ENCODE measurements at places on chromosomes 3 and 15.
A peak's percentile ranks its signal among the peaks of the same experiment; 100 is the strongest.

GRCh38 chr3:122572940-122573412 lies 4.5 kb upstream of the PARP15 start:
- peak; percentile 26 for DNase-seq

- DNase-seq: no peak
Measured at GRCh38 chr3:136209921-136210320, 13.8 kb upstream of the MSL2 start.

- no peak for DNase-seq
Measured at GRCh38 chr15:66878761-66879160, 176.7 kb downstream of the SMAD6 start.

DNA sequence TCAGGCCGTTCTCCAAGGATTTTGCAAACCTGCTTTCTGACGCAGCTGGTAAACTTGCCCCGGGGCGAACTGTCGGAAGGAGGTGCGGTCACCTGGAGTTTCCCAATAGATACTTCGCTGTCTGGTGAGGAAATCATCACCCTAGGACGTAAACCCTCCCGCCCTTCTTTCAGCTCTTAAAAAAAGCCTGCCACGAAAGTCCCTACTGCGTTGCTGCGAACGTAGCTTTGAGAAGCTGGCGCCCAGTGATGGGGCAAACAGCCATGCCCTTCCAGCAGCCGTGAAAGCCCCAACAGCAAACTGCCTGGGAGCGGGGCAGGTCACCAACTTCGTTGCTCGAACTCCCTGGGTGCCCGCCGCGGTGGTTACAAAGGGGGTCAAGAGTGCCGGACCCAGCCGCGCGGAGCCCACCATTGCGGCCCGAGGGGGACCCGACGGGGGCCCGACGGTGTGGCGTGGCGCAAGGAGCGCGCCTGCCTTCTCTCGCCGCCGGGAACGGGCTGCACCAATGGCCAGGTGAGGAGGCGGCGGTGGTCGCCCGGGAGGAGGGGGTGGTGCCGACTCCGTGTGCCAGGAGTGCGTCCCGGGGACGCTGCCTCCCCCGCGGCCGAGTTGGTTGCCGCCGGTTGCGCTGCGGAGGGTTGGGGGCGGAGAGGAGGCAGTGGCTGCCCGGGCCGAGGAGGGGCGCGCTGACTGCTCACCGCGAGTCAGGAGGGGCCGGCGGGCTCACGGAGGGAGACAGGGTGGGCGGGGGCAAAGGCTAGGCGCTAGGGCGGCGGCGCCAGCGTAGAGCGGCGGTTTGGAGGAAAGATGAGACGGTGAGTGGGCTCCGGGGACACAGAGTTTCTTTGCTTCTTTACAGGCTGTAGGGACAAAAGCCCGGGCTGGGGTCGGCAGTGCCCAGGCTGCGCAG lies at the start of gene PHLDB2:
TSS of gene PHLDB2 (plus strand) at position 205 of the 913 bp plus-strand sequence. CDS start 24,813 bp downstream, outside the sequence.
- no peak for DNase-seq

DNA sequence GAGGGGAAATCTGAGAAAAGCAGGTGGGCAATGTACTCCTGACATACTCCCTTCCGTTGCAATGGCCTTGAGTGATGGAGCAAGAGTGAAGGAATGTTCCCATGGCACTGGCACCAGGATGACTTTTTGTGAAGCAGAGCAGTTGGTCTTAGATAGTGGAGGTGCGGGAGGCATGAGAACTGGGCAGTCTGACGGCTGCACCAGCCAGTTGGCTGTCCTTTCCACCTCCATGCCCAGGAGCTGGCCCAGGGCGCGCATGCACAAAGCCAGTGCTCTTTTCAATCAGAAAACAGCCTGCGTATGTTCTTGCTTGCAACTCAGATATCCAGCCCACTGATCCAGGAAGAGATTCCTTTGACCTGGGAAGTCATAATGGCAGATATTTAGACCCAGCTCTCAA lies 136.8 kb downstream of the PGPEP1L start:
- DNase-seq: no peak

- no peak for DNase-seq
Measured at GRCh38 chr3:50295553-50296431, 3.4 kb downstream of the HYAL3 start.

DNA sequence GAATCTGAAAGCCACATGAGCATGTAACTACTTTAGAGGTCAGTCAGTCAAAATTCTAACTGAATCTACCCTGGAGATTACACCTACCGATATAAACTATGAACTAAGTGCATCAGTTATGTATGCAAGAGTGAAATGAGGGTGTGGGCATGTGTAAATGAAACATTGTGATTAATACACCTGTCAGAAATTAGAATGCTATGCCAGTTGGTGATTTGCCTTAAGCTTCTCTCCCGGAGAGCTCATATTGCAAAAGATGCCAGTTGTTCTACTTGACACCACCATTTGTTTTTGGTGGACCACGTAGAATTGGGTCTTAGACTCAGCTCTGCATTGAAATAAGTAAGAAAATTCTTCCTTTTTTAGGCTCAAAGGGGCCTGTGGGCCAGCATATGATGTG lies 91.0 kb upstream of the KBTBD8 start:
- DNase-seq: no peak

DNA sequence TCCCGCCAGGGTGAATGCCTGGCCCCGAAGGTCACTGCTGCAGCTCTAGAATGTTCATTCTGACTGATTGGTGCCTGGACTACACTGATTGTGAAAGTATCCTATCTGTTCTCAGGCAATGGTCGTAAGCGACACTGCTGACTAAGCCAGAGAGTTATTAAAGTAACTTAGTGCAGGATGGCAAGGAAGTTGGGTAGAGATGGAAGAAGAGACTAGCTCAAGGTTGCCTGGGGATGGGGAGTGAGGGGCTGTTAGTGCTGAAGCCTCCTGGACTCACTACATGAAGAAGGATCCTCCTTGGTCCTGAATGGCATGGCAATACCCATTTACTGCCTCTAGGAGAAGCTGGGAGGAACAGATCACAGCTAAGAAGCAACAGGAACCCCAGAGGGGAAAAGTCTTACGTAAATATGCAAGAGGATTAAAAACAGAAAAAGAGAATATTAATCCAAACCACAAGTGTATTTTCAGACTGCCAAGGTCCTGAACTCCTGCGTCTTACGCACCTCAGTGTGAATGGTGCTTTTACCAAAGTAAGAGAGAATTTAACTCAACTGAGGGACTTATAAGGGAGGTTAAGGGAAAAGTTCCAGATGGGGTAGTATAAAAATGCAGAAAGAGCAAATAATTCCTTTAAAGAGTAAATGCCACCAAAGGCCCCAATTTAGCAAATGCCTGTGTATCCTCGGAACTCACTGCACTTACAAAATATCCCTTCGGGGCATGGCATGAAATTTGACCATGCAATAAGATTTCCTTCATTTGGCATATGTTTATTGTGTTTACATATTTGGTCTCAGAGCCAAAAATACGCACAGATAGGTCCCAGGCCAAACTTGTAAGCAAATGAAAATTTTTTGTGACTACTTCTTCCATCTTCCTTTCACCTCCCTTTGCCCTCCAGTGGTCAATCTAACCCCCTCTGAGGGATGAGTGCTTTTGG lies 64.0 kb upstream of the DGKG start:
- DNase-seq: no peak

- no peak for DNase-seq
Measured at GRCh38 chr3:56309465-56309864, 158.8 kb downstream of the ERC2 start.

DNA sequence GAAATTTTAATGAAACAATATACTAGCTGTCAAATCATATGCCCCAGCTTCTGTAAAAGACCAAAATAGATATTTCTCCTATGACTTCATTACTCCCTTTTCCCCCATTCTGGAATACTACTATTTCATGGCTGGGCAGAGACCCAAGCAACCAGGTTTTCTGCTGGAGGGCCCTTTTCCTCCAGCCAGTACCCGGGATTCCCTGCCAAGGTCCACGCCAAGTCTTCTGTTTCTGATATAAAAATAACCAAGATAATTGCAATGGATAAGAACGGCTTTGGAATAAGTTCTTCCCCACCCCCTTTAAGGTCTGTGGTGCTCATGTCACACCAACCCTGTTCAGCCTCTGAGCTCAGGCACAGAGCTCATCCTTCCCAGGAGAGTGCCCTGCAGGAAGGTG lies 17.2 kb upstream of the NMNAT3 start:
- DNase-seq: no peak

DNA sequence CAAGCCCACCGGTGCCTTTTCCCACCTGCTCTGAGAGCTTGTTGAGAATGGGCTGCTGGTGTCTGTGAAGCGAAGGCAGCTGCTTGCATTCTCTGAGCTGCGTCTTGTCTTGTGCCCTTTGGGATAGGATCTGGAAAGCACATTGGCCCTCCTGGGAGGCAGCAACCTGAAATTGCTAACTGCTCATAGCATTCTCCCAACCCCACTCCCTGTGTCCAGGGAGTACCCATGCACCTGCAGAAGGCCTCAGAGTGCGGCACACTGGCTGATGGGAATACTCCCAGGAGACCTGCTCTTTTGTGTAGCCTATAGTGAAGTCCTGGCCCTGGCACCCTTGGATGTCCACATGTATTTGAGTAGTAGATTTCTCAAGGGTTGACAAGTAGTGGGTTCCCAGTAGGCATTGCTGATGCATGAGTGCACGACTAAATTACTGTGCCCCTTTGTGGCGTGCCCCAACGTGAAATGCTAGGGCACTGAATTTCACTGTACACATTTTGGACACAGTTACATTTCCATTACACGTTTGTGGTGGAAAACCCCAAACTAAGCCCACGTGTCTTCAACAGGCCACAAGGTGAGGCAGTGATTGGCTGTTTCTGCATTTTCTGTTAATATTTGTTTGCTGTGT lies 3.7 kb downstream of the EPHB1 start:
- no peak for DNase-seq

GRCh38 chr15:93206893-93207292 lies 117.9 kb upstream of the RGMA start:
- no peak for DNase-seq

DNA sequence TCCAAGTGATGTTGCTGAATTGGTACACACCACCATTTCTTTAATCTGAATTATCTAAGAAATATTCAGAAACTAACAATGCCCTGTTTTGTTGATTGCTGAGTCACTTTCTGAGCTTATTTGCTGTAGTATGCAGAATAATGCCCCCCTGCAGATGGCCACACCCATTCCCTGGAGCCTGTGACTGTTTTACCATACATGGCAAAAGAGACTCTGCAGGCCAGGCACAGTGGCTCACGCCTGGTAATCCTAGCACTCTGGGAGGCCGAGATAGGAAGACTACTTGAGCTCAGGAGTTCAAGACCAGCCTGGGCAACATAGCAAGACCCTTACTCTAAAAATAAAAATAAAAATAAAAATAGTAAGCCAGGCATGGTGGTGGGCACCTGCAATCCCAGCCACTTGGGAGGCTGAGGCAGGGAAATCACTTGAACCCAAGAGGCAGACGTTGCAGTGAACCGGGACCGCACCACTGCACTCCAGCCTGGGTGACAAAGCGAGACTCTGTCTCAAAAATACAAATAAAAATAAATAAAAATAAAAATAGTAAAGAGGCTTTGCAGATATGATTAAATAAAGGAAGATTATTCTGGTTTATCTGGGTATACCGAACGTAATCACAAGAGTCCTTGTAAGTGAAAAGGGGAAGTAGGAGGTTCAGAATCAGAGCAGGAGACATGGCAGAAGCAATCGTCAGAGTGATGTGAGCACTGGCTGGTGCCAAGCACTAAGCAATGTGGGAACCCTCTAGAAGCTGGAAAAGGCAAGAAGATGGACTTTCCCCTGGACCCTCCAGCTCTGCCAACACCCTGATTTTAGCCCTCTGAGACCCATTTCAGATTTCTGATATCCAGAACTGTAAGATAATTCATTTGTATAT lies 19.0 kb downstream of the PCYT1A start:
- DNase-seq: no peak

DNA sequence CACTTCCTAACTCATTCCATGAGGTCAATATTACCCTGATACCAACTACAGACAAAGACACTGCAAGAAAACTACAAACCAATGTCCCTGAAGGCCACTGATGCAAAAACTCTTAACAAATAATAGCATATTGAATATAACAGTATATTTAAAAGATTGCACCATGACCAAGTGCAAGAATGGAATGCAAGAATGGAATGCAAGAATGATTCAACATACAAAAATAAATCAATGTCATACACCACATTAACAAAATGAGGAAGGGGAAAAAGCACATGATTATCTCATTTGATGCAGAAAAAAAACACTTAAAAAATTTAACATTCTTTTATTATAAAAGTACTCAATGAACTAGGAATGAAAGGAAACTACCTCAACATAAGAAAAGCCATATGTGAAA lies 463.1 kb upstream of the NECTIN3 start:
- peak; percentile 53 for DNase-seq

DNA sequence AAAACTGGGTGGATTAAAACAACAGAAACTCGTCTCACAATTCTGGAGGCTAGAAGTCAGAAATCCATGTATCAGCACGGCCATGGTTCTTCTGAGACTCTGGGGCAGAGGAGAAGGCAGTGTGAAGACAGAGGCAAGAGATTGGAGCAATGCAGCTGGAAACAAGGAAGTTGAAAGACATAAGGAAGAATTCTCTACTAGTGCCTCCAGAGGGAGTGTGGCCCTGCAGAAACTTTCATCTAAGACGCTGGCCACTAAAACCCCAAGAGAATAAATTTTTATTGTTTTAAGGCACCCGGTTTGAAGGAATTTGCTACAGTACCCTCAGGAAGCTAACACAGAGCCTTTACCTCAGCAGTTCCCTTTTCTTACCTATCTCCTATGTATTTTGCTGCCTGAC lies 1012.2 kb upstream of the CADM2 start:
- no peak for DNase-seq

DNA sequence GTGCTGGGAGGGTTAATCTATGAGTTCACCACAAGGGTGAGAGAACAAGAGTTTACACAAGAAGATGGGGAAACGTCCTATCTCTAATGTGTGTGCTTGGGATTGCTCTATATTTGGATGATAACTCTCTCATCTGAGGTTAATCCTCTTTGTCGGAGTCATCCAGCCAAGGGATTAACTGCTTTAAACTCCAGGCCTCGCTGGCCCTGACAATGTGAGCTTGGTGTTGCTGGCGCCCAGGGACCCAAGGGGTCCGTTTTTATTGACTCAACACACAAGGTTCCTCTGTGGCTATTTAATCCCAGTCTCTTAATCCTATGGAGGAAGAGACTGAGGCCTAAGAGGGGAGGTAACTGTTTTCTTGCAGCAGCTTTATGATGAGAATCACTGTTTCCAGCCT lies 14.2 kb downstream of the SV2B start:
- DNase-seq: no peak

DNA sequence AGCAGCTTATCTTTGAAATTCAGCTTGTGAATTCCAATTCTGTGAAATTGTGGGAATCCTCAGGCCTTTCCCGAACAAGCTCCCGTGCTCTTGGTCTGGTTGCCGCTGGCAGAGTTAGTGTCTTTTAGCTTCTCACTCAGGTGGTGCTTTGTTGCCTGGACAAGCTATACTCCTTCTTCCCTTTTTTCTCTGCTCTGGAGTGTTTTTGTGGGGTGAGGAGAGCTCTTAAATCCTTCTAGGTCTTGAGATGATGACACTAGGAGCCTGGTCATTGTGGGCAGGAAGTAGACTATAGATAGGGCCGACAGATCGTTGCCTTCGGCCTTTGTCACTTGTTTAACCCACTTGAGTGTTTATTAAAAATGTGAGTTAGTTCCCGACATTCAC lies 93.8 kb downstream of the SLCO3A1 start:
- DNase-seq: no peak

DNA sequence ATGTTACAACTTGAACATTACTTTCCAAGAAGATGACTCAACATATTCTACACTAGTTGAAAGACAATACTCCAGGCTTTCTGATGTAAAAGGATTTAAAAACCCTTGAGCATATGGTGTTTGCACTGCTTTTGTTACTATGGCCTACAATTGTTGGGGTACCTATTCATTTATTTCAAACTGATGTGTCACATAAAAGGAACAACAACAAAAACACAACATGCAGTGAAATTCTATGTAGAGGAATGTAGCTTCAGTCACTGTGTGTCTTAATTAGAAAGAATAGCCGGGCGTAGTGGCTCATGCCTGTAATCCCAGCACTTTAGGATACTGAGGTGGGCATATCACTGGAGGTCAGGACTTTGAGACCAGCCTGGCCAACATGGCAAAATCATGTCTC lies 1.6 kb downstream of the SPATA16 start:
- DNase-seq: no peak
